Diencephalon (tissue), 1 donor: ENCODE measurements at places on chromosomes 1 and 21. TPM values are rescaled to one million over a fixed set of nuclear protein-coding genes. Genes with fewer than 3 reads are reported as not detected.

The LSM10 gene
- 6.2 TPM for total RNA-seq

The HSD3B2 gene
- total RNA-seq: not detected

The XKR8 gene
- total RNA-seq: 2.8 TPM

The GPR153 gene
- total RNA-seq: 33.2 TPM

The VWA5B1 gene
- total RNA-seq: 4.8 TPM

The IFI44L gene
- 17.3 TPM for total RNA-seq

The KIF2C gene
- total RNA-seq: 6.5 TPM

The RXRG gene
- total RNA-seq: 70.8 TPM

The RYR2 gene
- 27.9 TPM for total RNA-seq

The FAM72D gene
- 0.92 TPM for total RNA-seq

The CSMD2 gene
- total RNA-seq: 31.8 TPM

The C1orf35 gene
- total RNA-seq: 6.5 TPM

The TMEM82 gene
- total RNA-seq: not detected

The SLAMF9 gene
- not detected for total RNA-seq

The MRPS15 gene
- total RNA-seq: 31.8 TPM

The C8A gene
- not detected for total RNA-seq

The SSR2 gene
- total RNA-seq: 137 TPM

The DEPDC1 gene
- total RNA-seq: 5.1 TPM

The GUCA2B gene
- not detected for total RNA-seq

The PCAT6 gene
- total RNA-seq: not detected

The RIMKLA gene
- 25.4 TPM for total RNA-seq

The RGS8 gene
- 135 TPM for total RNA-seq

The LYPD8 gene
- not detected for total RNA-seq

The CHI3L1 gene
- 1.2 TPM for total RNA-seq

The OPTC gene
- total RNA-seq: not detected

The GJA8 gene
- total RNA-seq: not detected

The KCNN3 gene
- total RNA-seq: 10.1 TPM
